ENCODE measurements at places on chromosomes 2 and 18.
A peak's percentile ranks its signal among the peaks of the same experiment; 100 is the strongest.

- DNase-seq = no peak
Measured at GRCh38 chr2:12948231-12948960, 231.7 kb downstream of the TRIB2 start.

DNA sequence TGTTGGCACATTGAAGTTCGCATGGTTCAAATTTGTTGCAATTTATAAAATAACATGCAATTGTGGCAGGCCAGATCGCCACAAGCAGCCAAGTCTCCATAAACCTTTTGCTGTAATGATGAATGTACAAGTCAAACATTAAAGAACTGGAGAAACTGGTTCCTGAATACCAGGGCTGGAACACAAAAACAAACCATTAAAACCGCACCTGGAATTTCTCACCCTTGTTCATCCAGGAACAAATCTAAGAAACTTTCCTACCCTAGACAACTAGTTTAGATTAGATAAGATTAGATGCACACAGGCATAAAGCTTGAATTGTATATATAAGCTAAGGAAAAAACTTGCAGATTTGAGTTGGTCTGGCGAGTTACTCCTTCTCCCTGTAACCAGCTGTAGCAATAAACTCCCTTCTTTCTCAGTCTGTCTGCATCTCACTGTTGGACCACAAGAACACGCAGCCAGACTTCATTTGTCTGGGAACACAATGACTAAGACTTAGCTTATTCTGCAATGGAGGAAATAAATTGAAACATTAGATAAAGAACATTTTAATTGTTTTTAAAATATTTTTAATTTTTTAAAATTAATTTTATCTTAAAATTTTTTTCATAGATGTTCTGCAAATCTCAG, 1835.5 kb upstream of the LRRTM1 start:
- no peak for DNase-seq

DNA sequence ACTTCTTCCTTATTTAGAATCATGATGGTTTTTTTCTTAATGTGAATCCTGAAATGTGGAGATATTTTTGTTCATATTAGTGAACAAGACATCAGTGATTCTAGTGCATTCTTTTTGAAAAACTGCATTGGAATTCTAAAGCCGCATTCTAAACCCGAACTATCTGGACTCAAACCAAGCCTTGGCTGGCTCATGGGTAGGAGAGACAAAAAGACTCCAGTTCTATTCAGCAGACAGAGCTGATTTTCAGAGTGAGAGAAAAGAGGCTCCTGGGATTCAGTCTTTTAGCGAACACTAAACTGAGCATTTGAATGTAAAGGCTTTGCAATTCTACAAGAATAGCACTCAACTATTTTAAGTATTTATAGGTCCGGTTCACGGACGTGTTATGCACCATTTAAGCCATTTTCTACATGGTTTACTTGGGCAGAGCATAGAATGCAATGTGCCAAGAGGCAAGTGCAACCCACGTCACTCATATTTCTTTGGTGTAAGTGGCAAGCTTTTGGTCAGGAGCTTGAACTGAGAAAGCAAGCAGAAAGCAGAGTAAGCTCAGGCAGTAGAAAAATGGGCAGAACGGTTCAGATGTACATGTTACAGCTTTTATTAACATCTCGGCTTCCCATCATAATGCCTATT, 227.3 kb upstream of the RAB12 start:
- DNase-seq = no peak

GRCh38 chr2:133812826-133813617, 244.8 kb upstream of the NCKAP5 start:
- no peak for DNase-seq

DNA sequence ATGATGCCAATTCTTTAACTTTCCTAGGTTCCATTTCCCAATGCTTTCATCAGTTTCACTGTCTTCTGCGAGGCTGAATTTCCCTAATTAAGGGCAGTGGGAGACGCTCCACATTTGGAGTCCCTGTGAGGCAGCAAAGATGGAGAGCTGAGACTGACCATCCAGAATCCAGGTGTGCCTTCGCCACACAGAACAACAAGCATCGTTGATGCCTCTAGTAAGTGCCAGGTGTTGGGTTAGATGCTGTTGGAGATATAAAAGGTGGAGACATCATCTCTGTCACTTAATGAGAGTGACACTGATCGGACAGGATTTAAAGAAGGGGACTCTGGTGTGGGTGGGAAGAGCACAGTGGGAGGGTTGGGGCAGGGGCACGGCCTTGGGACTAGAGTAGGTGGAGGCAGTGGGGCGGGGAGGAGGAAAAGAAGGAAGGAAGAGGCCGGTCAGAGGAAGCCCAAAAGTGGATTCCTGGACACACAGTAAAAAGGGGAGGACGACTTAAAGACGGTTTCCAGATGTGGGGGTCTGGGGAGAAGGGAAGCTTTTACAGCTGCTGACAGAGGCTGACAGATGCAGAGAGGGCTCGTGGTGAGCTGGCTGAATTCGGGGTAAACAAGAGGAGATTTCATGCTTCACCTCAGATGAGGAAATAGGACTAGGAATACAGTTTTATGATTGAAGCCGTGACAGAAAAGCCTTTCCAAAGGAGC, 113.0 kb downstream of the BCL2 start:
- DNase-seq = no peak

- DNase-seq = no peak
Measured at GRCh38 chr2:98805412-98806171, 74.7 kb upstream of the MGAT4A start.

DNA sequence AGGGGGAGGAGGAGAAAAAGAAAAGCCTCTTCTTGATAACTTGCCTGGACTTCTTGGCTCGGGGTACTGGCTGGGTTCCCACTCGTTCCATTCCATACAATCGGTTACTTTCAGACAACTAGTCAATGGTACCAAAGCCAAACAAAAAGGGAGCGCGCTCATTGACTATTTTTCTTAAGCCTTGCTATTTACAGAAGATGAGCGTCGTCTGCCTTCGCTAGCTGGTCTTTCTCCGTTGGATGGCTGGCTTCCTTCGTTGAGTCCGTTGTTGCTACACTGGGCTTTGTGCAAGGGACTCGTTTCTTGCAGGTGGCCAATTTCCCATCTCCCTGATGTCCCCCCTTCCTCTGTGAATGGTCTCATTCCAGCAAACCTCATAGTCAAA, 260.4 kb downstream of the ZNF516 start:
- no peak for DNase-seq

DNA sequence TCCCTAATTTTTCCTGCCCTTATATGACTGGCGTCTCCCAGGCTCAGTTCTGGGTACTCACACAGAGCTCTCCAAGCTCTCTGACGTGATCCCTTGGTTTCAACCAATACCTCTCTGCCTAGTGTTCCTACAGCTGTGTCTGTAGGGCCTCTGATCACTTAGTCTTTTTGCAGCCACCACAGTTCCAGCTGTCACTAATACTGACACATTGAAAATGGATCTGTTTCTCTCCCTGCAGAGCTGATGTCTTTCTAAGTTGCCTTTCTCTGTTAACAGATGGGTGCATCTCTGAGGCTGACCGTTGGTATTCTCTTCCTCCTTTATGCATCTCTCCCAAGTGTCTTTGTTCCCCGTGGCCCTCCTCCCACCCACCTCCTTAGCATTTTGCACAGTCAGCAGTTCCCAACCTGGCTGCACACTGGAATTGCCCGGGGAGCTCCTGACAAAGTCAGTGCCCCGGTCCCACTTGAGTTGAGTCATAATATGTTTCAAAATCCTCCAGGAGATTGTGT, 62.5 kb downstream of the CERS6 start:
- DNase-seq = peak; percentile 28

- no peak for DNase-seq
Measured at GRCh38 chr2:121740973-121741372, 4.3 kb upstream of the NIFK start.

DNA sequence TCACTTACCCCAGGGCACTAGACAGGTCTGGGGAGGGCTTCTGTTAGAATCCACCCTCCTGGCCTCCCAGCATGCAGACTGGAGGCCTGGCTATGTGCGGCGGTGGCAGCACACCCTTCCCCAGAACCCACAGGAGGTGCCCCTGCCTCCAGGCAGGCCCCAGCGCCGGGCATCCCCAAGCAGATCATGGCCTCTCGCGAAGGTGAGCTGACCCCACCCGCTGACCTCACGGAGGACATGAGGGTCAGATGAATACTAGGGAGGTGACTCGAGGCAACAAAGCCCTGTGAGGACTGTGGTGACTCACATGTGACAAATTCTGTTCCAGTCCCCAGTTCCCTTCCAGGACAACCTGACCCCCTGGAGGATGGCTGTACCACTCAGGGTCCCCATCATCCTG, 1.9 kb downstream of the MAB21L4 start:
- DNase-seq = no peak

DNA sequence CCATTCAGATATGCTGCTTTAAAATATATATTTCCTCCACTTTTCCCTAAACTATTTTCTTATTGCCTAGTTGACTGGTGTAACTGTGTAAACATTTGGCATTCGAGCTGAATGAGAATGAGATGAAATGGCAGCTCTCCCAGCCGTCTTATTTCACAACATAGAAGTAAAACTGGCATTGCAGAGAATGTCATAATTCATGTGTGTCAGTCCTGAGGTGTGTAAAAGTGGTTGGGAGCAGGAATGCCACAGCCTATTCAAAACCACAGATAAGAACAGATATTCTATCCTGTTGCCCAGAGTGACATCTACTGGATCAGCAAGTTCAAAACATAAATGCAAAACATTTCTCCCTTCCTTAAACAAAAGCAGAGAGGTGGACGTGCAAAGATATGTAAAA, 565.5 kb upstream of the CHAC2 start:
- no peak for DNase-seq

Measured in thymus (tissue), 14 donors.